ENCODE measurements at places on chromosomes 6 and 20. TPM values are rescaled to one million over a fixed set of nuclear protein-coding genes. Genes with fewer than 3 reads are reported as not detected.

DNA sequence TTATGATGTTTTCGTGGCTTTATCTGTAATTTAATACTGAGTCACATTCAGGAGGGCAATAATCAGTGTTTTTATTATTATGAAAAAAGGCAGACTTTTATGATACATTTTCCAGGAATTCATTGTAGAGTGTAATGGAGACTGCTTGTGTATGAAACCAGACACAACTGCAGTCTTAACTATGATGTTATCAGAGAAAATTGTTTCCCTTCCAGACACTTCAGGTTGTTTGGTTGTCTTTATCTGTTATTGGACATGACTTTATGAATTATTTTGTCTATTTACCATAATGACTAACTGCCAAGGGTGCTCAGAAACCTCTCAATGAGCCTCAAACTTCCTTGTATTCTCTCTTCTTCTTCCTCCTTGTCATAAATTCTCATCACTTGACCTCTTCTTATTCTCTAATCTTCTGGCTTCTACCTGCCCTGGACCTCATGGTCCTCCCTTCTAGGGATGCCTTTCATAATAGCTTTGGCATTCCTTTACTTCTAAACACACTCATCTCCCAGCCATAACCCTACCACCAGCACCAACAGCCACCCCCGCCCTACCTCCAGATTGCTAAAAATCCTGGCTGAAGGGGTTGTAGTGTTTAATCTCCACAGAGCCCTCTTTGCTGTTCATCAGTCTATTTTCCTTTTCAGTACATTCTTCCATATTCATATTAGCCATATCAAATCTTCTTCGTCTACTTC lies 492.5 kb downstream of the CDKAL1 start:
- no peak for DNase-seq

DNA sequence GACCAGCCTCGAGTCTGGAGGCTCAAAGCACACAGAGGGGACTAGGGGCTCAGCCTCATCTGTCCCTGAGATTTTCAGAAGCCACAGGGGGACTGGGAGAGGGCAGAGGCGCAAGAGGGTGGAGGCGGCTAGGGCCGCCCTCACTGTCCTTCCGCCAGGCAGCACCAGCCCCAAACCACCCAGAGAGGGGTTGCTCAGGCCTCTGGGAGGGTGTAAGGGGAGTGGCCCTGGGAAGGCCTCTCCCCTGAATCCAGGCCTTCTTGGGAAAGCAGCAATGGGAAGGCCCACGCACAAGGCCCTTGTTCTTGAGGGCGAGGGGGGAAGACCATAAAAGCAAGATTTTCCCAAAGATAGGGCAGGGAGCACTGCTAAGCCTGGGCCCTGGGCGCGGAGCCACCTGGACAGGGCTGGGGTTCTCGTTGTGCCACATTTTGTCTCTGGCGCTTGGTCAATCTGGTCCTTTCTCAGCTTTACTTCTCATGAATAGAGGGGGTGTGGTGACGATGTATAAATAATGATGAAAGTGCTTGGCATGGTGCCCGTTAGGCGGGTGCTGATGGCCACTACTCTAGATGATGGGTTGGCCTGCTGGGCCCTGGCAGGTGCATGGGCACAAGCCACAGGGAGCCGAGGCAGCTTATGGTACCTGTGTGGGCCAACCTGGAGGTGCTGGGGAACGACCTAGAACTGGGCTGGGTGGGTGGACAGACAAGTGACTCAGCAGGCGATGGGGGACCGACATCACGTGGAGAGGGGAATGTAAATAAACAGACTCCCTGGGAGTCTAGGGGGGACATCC lies 4.8 kb downstream of the SAMD10 start:
- DNase-seq, result no peak

DNA sequence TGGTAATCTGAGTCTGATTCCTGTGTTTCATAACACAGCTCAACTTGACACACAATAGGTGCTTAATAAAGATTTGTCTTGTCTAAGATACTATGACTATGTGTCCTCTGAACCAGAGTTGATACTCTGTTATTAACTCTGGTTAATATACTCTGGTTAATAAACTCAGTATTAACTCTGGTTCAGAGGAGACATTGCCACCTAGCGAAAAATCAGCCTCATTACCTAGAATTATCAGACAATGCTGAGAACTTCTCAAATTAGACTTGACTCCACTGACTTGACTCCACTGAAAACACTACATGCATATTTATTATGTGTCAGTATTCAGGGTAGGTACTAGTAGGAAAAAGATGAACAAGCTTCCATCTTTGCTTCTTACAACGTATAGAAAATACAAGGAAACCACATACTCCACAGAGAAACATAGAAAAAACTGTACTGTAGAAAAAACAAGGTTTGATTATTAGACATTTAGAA lies 73.9 kb downstream of the AHI1 start:
- DNase-seq, result no peak

Gene MAVS
- 23.3 TPM for total RNA-seq
